G401 (cell line): ENCODE measurements at places on chromosomes 2 and 18. TPM values are rescaled to one million over a fixed set of nuclear protein-coding genes. Genes with fewer than 3 reads are reported as not detected.

DNA sequence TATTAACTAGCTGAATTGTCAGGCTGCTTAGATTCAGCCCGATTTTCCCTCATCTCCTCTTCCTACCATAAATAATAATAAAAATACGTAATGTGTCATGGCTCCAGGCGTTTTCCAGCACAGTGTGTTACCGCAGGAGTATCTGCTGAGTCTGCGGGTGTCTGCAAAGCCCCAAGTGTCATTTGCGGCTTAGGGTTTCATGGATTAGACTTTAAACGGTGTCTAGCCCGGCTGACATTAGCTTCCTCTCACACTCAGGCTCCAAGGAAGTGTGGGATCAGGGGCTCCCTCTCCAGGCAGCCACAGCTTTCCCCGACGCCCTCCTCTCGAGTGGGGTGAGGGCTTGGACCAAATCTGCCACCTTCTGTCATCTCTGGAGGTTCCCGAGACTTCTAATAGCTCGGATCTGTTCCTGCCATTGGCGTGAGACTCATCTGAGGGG is 14.1 kb upstream of the HOXD1 start:
- DNase-seq: no peak

Gene C2orf72
- 9.3 and 27.9 TPM in 2 replicates for total RNA-seq

DNA sequence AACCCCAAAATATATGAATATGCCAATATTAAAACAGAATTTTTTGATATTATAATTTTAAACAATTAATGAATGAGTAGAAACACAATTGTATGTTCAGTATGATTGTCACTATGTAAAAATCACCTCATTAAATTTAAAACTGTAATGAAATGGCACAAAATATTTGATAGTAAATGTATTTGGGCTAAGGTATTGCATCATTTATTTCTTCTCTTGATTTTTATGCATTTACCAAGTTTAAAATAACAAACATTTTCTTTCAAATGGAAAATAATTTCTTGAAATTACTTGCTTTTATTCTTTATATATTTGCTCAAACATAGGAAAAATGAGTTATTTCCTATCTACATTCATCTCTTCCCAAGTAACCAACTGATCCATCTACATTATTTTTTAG is 782.6 kb downstream of the KCNJ3 start:
- DNase-seq: no peak

Gene TMEM37
- 0.37 and 3.1 TPM in 2 replicates for total RNA-seq

Gene EPAS1
- total RNA-seq: 0.03 TPM in 1 of 2 replicates, not detected in the other

Gene CRYGD
- not detected in 2 replicates for total RNA-seq

DNA sequence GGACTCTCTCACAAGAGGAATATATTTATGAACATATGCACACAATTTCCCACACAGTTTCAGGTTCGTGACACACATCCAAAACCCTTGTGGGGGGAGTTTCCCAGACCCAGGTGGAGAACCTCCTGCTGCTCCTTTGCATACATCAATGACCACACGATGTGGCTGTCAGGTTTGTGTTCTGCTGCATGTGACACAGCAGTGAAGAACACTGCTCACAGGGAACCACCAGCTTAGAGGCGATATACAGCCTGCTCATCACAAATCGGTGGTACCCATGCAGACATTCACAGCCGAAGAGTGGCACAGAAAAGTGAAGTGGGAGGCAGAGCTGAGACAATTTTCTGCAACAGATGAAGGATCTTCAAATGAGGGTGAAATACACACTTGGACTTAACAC is 175.6 kb upstream of the ZFP36L2 start:
- no peak for DNase-seq

DNA sequence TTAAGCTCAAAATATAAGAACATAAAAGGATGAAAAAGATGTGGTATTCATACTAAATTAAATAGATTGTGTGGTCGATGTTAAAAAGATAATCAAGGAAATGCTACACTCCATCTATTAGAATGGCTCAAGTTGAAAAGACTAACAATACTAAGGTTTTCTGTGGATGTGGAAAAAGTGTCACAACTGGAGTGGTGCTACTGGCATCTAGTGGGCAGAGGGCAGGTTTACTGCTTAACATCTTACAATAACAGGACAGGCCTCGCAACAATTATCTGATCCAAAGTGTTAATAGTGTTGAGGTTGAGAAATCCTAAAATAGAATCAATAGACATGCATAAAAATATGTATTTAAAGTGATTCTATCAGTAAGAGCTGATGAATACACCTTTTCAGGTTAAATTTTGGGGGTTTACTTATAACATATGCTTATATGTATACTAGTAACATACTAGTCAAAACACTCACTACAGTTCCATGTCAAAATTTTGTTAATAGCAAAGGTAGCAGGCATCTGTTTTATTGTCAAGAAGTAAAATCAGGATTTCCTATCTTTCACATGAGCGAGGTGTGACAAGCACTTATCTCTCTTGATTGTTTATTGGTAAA is 91.5 kb upstream of the TMEFF2 start:
- peak; percentile 3 for DNase-seq

Gene ONECUT2
- total RNA-seq: not detected in 2 replicates

GRCh38 chr2:42169874-42170521 is 845 bp downstream of the EML4 start:
- peak; percentile 23 for DNase-seq

- no peak for DNase-seq
These were observed 5.6 kb downstream of the SNED1 start for GRCh38 chr2:241003830-241004564.

DNA sequence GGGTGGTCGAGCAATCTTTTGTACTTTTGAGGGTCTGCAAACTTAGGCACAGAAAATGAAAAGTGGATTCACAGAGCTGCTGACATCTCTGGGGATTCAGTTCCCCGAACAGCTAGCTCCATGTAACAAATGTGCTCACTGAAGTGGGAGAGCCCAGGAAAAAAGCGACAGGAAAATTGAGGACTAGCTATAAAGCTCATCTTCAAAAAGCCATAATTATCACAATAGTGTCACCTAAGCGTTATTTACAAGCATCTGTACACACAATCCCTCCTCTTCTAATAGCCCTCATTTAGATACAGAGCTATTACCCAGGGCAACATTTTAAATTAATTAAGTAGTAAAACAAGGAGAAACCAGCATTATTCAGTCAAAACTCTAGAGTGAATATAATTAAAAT is 36.1 kb downstream of the RNF152 start:
- DNase-seq: no peak

DNA sequence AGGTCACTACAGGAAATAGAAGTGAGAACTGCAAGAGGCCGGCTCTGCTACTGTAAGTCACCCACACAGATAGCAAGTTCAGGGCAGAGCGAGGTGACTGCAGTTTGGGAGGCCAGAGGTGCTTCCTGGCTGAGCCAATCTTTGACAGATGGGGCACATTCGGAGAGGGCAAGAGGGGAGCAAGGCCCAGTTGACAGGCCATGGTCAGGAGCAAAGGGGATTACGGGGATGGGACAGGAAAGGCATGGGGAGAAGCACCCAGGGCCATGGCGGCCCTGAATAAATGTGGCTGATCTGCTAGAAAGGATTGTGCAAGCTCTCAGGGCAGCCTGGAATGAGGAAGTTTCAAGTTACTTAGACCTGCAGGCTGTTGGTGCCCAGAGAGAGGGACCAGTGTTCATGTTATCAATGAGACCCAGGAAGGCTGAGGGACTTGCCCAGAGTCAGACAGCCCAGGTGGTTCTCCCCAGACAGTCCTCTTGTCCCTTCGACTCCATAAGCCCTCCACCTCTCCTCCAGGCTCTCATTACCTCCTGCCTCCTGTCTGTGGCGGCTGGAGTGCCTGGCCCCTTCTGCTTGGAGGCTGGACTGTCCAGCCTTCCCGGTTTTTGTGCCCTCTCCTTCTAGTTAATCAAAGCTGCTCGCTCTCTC is 123.3 kb downstream of the CTIF start:
- no peak for DNase-seq

Gene PROM2
- total RNA-seq: 0.03 TPM in 1 of 2 replicates, not detected in the other

- DNase-seq: no peak
These were observed 25.3 kb downstream of the DYNAP start for GRCh38 chr18:54616220-54616848.

- DNase-seq: no peak
These were observed 41.5 kb downstream of the EPHA4 start for GRCh38 chr2:221530653-221531037.

Gene TRIM43
- total RNA-seq: 0.12 and 6.3 TPM in 2 replicates

DNA sequence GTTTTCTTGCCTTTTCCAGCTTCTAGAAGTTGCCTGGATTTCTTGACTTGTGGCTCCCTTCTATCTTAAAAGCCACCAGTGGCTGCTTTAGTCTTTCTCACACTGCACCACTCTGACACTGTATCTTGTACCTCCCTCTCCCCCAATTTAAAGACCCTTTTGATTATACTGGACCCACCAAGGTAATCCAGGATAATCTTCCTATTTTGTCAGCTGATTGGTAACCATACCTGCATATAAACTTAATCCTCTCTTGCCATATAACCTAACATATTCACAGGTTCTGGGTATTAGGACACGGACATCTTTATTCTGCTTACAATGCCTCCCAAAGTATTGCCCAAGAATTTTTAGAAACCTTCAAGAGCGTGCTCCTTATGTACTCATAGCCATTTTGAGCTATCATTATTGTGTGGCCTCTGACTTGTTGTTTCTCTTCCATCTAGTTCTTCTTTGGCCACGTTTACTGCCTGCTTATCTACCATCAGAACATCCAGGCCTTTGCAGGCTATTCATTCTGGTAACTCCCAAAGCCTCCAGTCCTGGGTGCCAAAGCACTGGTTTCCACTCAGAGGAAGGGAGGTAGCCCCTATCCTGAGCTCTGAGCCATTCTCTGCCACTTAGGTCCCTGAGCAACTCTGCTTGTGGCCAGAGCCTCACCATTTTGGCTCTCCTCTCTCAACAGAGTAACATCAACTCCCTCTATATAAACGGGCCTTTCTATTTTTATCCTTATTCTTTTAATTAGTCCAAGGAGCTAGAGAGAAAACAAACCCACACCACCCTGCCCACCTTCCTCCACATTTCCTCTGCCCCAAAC is 70.8 kb downstream of the MYO3B start:
- DNase-seq: no peak

GRCh38 chr18:58402247-58402646 is 226.6 kb downstream of the ALPK2 start:
- DNase-seq: peak; percentile 75

Gene CHRND
- not detected in 2 replicates for total RNA-seq

- no peak for DNase-seq
These were observed 177.4 kb downstream of the FIGN start for GRCh38 chr2:163558251-163559021.

GRCh38 chr2:1974397-1974796 is 230.1 kb upstream of the PXDN start:
- DNase-seq: peak; percentile 66

Gene ARHGEF4
- 0.10 TPM in 1 of 2 replicates, not detected in the other for total RNA-seq

DNA sequence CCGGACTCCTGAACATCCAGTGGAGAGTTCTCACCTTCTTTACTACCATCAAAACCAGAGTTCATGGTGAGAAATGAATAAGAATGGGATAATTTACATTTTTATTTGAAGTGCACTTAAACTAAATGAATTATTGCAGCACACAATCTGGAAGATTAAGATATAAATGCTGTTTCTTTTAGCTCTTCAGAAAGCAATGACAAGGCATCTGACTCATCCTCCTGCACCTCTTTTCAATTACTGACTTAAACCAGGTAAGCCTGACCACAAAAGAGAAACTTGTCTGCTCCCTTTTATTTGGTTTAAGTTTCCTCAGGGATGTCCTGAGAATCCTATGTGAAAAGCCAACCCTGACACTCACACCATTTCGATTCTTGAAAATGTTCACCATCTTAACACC is 720 bp upstream of the DSC2 start:
- DNase-seq: no peak

DNA sequence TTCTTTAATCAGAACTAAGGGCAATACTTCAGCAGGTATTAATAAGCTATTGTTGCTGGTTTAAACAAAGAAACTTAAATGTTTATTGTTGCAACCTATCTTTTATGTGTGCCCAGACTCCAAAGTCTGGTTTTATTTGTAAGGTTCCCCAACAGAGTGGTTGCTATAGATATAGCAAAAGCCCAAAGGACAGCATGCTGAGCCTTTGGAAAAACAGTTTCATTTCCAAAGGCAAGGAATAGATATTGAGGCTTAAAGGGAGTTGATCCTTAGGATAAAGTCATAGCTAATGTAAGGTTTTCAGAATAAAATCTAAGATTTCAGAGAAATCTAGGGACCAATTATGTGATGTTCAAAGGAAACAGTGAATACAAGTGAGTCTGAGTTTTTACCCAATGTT is 413.2 kb upstream of the SLC14A2 start:
- no peak for DNase-seq

GRCh38 chr18:74916773-74917393 is 292.1 kb downstream of the PTGR3 start:
- no peak for DNase-seq

Gene SULT1C4
- total RNA-seq: not detected in 2 replicates

- DNase-seq: no peak
These were observed 232.8 kb downstream of the KLHL29 start for GRCh38 chr2:23617811-23618215.

DNA sequence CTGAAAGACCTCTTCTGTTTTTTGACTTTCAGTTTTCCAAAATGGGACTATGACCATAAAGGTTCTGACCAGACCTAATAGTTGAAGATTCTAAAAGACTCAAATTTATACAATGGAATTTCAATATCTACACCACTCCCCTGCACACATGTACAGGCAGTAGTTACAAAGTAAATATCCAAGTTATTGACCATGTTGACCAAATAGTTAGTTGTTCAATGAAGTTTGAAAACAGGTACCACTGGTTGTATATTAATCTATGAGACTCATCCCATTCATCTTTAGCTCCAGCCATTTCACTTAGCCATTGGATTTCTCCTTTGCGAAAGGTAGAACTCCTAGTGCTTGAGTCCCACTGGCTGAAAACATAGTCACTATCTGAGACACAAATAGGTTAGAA is 277.4 kb downstream of the SETBP1 start:
- DNase-seq: no peak
